ENCODE measurements at places on chromosomes 6 and 20.

GRCh38 chr6:23301556-23301955 lies 732.2 kb downstream of the HDGFL1 start:
- no peak for DNase-seq

DNA sequence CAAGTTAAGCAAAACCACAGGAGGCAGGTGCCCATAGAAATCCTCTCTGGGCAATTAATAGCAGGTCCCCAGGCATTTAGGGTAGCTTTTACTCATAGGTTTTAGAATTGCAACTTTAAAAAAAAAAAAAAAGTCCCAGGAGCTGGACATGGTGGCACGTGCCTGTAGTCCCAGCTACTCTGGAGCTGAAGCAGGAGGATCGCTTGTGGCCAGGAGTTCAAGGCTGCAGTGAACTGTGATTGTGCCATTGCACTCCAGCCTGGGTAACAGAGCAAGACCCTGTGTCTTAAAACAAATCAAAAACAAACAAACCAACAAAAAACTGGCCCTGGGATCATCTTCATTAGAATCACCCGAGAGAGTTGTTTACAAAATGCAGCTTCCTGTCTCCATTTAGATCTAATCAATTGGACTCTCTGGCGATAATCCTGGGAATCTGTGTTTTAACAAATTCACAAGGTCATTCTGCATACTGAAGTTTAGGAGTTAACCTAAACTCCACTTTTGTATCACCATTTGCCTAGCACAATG lies 131.8 kb upstream of the AKAP12 start:
- no peak for DNase-seq

DNA sequence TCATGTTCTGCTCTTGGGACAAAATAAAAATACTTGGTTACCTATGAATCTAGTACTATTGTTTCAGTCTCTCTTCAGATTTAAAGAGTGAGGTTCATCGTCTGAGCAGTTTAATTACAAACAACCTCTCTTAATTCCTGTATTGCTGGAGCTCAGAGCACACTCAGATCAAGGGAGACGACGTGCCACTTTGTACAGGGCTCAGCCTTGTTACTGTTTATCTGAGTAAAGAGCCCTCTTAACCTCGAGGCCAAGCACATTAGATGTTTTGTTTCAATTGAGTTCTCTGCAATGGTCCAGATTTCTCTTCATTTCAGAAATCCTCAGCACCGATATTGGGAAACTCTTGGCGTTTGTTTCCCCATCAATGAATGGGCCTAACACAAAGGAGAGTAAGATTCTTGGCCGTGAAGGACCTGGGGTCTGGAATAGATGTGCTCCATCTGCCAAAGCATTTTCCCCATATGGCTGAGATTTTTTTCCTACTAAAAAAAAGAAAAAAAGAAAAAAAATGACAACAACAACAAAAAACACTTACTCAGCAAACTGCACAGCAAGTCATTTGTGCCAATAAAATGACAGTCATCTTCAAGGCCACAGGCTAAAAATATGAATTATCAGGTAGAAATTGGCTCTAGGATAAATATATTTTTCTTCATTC lies 82.6 kb upstream of the CCN6 start:
- DNase-seq, result no peak

DNA sequence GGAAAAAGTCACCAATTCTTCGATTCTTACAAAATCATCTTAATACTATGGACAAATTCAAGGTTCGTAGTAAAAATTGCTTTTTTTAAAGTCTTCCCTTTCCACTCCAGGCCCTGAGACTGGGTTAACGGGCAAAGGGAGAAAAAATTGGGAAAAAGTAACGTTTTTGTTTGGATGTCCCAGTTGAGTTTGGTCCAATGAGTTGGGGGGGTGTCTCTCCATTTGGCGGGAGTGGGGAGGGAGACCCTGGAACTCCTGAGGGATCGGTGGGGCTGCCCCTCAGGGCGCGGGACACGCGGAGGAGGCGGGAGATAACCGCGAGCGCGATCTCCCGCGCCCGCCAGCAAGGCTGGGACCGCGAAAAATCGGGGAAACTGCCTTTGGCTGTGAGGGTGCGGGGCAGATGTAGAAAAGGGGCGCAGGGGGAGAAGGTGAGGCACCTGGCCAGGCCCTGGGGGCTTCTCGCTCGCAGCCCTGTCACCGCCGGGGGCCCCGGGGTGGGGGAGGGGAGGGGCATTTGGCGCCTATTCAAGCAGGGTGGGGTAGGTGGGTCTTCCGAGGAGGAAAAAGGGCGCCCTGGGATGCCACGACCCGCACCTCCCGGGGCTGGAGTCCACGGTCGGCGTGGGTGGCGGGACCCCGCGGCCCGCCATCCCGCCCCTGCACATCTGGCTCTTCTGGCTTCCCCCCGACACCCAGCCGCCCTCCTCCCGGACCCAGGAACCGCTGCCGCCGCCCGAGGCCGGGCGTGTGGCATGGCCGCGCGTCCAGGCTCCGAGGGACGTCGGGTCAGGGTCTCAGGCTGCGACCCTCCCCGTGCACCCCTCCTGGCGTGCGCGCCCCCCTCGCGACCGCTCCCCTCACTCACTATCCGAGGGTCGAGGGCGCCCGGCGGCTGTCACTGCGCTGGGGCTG lies 595 bp downstream of the FBXO5 start:
- DNase-seq, result no peak

GRCh38 chr6:167797011-167797471 lies 29.7 kb upstream of the AFDN start:
- DNase-seq, result no peak

GRCh38 chr6:43786664-43787329 lies 16.8 kb downstream of the VEGFA start:
- no peak for DNase-seq

Measured in activated CD8-positive, alpha-beta memory T cell treated with anti-CD3 and anti-CD28 coated beads, Interleukin-2, amount 50 U/mL, for 4 hours (primary cell).